HS-27A (cell line): ENCODE measurements at places on chromosomes 11 and 22.

- no peak for DNase-seq
Observed at GRCh38 chr22:18091916-18092526, 14.2 kb downstream of the PEX26 start.

DNA sequence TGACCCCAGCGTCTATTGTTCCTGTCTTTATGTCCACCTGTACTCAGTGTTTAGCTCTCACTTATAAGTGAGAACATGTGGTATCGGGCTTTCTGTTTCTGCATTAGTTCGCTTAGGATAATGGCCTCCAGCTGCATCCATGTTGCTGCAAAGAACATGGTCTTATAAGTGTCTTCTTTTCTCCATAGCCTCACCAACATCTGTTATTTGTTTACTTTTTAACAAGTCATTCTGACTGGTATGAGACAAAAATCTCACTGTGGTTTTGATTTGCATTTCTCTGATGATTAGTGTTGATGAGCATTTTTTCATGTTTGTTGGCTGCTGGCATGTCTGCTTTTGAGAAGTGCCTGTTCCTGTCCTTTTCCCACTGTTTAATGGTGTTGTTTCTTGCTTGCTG lies 21.7 kb upstream of the SLN start:
- no peak for DNase-seq

- no peak for DNase-seq
Observed at GRCh38 chr11:15901790-15902189, 454.6 kb downstream of the SOX6 start.

- DNase-seq: no peak
Observed at GRCh38 chr22:18987765-18988164, 51.7 kb upstream of the PRODH start.

- no peak for DNase-seq
Observed at GRCh38 chr22:50401907-50402306, 58.8 kb downstream of the PPP6R2 start.
